Type B pancreatic cell (in vitro differentiated cells): ENCODE measurements at places on chromosomes 3 and 15. TPM values are rescaled to one million over a fixed set of nuclear protein-coding genes. Genes with fewer than 3 reads are reported as not detected.

Gene GOLGA6C
- not detected in 2 replicates for total RNA-seq

Gene PCSK6
- total RNA-seq: 5.4 and 6.5 TPM in 2 replicates

Gene CLDN18
- total RNA-seq: 7.3 and 50.8 TPM in 2 replicates

Gene CYP11A1
- 0.80 and 1.0 TPM in 2 replicates for total RNA-seq

Gene GPR171
- total RNA-seq: not detected in 2 replicates

Gene CYP8B1
- total RNA-seq: not detected in 2 replicates

Gene XPC
- 42.9 and 44.2 TPM in 2 replicates for total RNA-seq

Gene TMEM266
- 2.3 and 2.8 TPM in 2 replicates for total RNA-seq

Gene AHSG
- 0.27 and 0.74 TPM in 2 replicates for total RNA-seq

Gene LIPC
- 10.9 and 33.1 TPM in 2 replicates for total RNA-seq

Gene ALCAM
- total RNA-seq: 84.6 and 101 TPM in 2 replicates

Gene THSD4
- total RNA-seq: 23.1 and 43.3 TPM in 2 replicates

Gene ACAN
- total RNA-seq: 0.05 and 6.9 TPM in 2 replicates

Gene AGTR1
- total RNA-seq: 0.90 and 2.4 TPM in 2 replicates

Gene ENTPD3
- 2.5 and 2.7 TPM in 2 replicates for total RNA-seq

Gene SLC9A9
- total RNA-seq: 0.50 and 2.7 TPM in 2 replicates

Gene TMEM40
- total RNA-seq: 16.3 and 51.3 TPM in 2 replicates

Gene GOLGA8G
- total RNA-seq: not detected in 2 replicates

Gene CYB561D2
- 10.1 and 15.9 TPM in 2 replicates for total RNA-seq

Gene A4GNT
- 0.34 TPM in 1 of 2 replicates, not detected in the other for total RNA-seq

Gene LIPH
- total RNA-seq: 5.3 and 8.4 TPM in 2 replicates

Gene KCNMB2
- total RNA-seq: 1.1 and 1.3 TPM in 2 replicates

Gene PPM1L
- total RNA-seq: 28.7 and 29.4 TPM in 2 replicates

Gene PRICKLE2
- total RNA-seq: 10.0 and 23.6 TPM in 2 replicates

Gene CTXND1
- 1.1 and 2.7 TPM in 2 replicates for total RNA-seq

Gene TRIM42
- not detected in 2 replicates for total RNA-seq

Gene PLSCR4
- total RNA-seq: 3.4 and 6.0 TPM in 2 replicates

Gene ATRIP
- 9.3 and 16.0 TPM in 2 replicates for total RNA-seq

Gene SLC15A2
- total RNA-seq: 3.4 and 4.9 TPM in 2 replicates

Gene TMCO5A
- not detected in 2 replicates for total RNA-seq

Gene CLDN16
- total RNA-seq: 0.10 TPM in 1 of 2 replicates, not detected in the other

Gene PIK3CB
- total RNA-seq: 14.8 and 16.7 TPM in 2 replicates

Gene CASR
- 0.87 and 4.4 TPM in 2 replicates for total RNA-seq

Gene NANOGP8
- total RNA-seq: not detected in 2 replicates
